ENCODE measurements at places on chromosomes 16 and 17.

- DNase-seq: no peak
Measured at GRCh38 chr16:8708536-8708935, 34.1 kb downstream of the ABAT start.

DNA sequence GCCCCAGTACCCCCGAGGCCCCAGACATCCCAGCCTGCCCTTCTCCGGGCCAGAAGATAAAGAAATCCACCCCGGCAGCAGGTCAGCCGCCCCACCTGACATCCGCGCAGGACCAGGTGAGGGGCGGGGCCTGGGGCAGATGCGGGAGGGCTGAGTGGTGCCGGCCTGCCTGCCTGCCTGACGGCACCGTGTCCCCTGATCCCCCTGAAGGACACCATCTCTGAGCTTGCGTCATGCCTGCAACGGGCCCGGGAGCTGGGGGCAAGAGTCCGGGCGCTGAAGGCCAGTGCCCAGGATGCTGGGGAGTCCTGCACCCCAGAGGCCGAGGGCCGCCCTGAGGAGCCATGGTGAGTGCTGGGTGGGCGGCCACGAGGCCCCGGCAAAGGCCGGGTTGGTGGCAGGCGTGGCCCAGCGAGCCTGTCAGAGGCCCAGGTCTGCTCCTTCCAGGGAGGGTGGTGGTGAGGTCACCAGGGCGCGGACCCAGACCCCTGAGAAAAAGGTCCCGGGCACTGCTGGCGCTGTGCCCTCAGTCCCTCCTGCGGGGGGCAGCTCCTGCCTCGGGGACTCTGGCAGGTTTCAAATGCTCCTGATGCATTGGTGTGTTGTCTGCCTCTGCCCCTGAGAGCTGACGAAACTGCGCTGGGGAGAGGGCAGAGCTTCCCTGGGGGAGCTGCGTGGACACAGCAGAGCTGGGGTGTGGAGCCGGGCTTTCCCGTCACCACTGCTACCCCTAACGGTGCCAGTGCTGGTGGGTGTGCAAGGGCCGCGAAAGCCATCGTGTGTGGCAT lies 1.2 kb downstream of the CDT1 start:
- no peak for DNase-seq

GRCh38 chr16:35910409-35910808 lies 2451.0 kb downstream of the TP53TG3F start:
- no peak for DNase-seq

- DNase-seq: no peak
Measured at GRCh38 chr16:57609541-57610401, 18.7 kb upstream of the ADGRG1 start.

DNA sequence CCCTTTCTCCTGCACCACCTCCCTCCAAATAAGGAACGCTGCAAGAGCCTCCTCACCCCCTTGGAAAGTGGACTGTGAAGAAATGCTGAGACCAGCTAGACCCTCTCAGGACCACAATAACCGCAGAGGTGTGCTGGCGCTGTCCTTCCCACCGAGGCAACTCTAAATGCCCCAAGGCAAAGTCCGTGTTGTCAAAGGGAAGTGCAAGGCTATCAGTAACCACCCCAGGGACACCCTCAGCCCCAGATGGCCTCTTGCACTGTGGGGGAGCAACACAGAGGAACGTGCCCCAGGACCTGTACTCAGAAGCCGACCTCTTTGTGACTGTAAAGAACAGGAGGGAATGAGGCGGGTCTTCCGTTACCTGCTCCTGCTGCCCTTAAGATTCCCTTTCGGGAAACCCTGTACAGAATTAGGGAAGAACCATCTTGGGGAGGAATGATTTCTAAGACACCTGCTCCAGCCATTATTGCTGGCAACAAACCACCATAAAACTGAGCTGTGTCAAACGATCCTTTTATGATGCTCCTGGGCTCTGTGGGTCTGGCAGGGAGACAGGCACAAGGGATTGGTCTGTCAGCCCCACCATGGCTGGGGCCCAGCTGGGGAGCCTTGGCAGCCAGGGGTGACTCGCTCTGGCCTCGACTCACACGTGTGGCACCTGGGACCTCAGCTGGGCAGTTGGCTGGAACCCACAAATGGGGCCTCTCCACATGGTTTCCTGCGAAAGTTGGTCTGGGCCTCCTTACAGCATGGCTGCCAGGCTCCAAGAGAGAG lies 14.6 kb upstream of the MED9 start:
- DNase-seq: no peak

GRCh38 chr17:34382621-34383124 lies 19.6 kb upstream of the CCL1 start:
- DNase-seq: no peak

- no peak for DNase-seq
Measured at GRCh38 chr16:81975637-81976036, 35.6 kb downstream of the SDR42E1 start.

DNA sequence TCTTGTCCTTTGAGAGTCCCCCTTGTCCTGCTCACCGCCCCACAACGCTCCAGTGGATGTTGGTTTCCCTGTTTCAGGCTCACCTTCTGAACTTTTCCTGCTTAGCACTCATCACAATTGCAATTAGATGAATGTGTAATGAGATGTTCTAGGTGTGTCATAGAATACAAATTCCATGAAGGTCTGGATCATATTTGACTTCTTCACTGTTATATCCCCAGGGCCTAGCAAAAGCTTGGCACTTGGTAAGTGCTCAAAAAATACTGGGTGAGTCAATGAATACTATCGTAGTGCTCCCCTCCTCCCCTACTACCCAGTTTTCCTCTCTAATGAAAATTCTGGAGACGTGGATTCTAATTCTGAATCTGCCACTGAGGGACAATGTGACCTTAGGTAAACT lies 33.1 kb downstream of the DNAH3 start:
- no peak for DNase-seq

GRCh38 chr16:3538222-3538621 lies 37.4 kb downstream of the CLUAP1 start:
- DNase-seq: no peak

DNA sequence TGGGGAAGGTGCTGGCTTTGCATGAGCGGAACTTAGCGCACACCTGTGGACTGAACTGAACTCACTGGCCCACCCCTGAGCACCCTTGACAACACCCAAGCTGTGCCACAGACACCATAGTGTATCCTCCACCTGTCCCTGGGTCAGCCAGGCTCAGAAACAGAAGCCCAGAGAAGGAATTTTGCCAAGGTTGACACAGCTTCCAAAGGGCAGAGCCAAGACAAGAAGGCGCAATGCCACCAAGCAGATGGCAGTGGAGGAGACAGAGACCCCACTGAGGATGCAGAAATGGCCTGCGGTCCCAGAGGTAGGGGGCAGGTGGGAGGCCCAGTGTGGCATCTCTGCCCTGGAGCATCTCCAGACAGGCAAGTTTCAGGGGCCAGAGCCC lies 169.0 kb downstream of the ENGASE start:
- no peak for DNase-seq

DNA sequence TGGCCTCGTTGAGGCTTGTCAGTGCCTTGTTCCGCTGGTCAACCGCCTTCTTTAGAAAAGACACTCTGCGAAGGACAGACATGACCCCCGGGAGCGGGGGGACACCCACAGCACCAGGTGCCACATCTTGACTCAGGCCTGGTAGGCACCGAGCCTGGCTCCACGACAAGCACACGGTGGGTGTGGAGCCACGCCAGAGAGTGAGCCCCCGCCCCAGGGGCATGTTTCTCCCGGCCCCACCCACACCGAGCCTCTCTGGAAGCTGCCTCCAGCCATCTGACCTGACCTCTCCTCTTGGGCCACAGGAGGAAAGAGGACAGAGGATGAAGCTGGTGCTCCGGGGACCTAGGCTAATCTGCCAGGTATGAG lies 4.6 kb downstream of the FAAP100 start:
- DNase-seq: no peak

All from effector CD8-positive, alpha-beta T cell (primary cell).